ENCODE measurements at places on chromosomes 3 and 15.

DNA sequence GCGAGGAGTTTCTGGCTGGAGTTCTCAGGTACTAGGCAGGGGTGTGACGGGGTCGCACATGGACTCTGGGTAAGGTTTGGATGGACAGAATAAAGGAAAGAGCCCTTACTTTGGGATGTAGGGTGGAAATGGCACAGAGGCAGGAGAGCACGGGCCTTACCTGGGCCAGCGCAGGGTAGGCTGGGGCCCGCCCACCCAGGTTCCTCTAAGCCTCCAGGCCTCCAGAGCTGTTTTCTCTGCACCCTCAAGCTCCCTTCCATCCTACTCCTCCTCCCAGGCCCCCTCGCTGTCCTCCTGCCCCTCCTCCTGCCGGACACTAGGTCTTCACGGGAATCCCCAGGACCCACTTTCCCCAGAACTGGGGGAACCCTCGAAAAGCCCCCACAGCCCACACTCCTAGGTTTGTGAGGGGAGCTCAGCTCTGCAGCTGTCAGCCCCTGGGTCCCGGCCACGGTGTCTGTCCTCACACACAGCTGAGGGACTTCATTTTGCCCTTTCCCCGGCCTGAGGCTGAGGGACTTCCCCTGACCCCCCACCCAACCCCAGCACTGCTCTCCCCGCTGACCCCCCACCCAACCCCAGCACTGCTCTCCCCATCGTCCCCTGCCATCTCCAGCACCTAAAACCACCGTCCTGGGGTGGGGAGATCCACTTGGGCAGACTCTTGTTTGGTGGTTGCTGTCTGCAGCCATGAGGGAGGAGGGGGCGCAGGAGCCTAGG is 53.0 kb upstream of the PCSK6 start:
- no peak for DNase-seq

GRCh38 chr15:37872661-37873060 is 61.8 kb upstream of the TMCO5A start:
- no peak for DNase-seq

- no peak for DNase-seq
Observed at GRCh38 chr3:56702490-56703315, 19.6 kb upstream of the TASOR start.

DNA sequence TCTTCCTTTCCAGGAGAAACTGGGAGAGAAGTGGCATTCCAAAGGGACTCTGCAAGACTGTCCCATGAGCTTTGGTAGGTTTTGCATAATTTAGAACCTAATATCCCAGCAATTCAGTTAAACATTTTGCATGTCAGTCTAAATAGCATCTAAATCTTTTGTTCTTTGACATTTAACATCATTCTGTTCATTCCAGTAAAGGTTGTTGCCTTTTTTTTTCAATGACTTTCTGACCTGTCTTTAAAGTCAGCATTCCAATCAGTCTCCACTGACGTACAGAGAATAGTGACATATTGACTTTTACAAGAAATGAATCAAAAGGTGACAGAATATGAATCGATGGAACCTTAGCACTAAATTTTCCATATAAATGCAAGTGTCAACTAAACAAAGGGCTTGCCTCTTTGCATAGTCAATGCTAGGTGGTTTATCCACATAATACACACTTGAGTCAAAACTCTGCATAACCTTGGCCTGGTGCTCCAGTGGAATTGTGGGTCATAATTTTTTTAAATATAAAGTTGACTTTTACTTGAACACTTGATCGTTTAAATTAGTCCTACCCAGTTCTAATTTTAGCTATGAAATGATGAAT is 370.1 kb downstream of the CNTN6 start:
- DNase-seq: no peak

- DNase-seq: no peak
Observed at GRCh38 chr3:25603703-25604102, 61.0 kb downstream of the TOP2B start.

Measured in stimulated activated CD8-positive, alpha-beta memory T cell treated with anti-CD3 and anti-CD28 coated beads, Interleukin-15, amount 100 ng/mL, for 4 hours (primary cell).